Esophagus squamous epithelium (tissue), 5 donors: ENCODE measurements at places on chromosomes 5 and 9.

- DNase-seq: no peak
Observed at GRCh38 chr5:6638236-6638635, 5.0 kb downstream of the SRD5A1 start.

DNA sequence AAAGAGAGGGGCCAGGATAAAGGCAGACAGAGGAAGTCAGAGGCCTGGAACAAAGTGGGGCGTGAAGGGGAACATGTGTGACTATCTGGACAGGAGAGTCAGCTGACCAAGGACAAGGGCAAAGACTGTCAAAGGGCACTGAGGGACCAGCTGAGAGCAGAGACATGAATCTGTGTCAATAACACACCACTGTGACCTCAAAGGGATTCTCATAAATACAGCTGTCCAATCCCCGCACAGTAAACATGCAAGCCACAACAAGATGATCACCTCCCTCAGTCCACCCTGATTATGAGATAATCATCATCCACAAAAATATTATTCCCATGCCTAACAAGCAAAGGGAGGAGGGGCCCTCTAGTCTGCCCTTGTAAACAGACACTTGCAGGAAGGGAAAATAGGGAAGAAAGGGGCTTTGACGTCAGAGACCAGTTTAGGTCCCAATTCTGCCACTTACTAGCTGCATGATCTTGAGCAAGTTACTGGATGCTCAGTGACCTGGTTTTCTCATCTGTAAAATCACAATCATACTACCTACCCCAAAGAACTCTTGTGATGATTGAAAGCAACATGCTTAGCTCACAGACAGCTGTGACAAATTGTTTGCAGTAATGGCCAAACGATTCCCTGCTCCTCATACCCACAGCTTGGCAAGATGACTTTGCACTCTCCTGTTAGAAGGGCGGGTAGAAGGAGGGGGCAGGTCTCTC lies 41.8 kb downstream of the RAPGEF1 start:
- DNase-seq: no peak

DNA sequence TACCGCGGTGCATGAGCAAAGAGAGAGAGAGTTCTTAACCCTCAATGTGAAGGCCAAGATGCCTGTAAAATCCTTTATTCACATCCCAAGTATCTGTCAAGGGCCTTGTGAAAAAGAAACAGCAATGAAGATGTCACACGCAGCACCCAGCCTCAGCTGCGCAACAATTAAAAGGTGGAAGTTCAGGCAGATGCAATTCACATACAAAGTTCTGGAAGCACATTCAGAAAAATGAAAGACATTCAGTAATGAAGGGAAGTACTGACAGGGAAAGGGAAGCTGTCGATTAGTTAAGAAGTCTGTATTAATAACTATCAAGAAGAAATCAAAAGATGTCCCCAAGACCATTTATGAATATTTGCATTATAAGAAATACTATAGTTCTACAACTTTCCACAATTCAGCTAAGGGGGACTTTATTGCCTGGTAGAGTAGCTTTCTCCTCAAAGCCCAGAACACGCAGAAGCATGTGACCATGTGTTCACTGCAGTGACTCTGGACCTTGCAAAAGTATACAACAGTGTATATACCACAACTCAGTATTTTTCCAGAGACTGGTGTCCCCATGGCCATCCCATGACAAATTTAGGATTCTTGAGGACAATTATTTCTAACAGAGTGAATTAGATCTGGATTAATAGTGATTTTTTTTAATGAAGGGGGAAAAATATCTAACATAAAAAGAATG lies 137.5 kb downstream of the CDK5RAP2 start:
- DNase-seq: no peak

DNA sequence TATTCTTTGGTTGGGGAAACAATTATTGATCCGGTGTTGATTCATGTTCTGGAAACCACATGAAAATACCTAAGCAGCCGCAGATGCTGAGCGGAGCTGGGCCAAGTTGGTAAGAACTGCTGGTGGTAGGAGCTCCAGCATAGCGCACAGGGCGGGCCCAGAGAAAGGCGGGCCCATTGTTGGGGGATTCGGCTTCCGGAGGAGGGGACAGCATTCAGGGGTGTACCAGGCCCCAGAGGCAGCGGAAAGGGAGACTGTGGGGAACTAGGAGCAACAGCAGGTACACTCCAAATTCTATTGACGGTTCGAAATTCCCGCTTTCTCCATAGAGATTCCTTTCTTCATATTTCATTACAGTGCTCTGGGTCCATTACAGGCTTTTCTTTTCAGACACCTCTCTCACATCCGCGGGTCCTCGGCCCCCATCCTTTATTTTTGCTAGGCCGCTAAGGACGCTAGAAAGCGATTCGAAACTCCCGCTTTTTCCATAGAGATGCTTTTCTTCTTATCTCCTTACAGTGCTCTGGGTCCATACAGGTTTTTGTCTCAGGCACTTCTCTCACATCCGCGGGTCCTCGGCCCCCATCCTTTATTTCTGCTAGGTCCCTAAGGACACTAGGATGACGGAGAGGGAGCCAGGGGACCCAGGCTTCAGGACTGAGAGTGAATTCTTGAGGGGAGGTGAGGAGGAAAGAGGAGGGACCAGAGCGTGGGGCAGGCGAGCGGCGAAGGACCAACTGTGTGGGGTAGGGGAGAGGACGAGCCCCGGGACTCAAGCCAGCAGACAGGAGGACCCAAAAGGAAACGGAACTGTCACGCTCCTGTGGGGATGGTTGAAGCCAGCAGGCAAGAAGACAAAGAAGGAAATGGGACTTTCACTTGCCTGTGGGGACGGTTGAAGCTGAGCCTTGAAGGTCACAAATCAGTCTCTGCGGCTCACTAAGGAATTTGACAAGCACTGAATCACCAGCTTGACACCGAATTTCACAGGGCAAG lies at the start of gene CCDC152:
TSS of gene CCDC152 (plus strand) at position 213 of the 996 bp plus-strand sequence. CDS start 2,304 bp downstream, outside the sequence.
- DNase-seq: no peak

DNA sequence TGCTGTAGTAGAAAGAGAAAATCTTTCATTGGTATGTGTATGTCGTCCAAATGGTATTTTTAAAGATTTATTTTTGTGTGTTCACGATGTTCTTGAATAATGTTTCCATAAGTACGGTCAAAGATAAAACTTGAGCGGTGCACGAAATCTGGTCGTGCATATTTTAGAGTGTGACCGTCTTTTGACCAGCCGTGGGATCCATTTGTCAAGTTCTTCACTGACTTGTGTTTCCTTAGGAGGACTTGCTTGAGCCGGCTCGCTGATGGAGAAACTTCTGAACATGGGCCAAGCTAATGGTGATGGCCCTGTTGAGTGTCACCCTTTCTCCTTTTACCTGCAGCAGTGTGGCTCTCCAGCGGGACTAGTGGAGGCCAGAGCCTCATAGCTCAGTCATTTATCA lies 11.1 kb upstream of the STC2 start:
- DNase-seq: no peak

DNA sequence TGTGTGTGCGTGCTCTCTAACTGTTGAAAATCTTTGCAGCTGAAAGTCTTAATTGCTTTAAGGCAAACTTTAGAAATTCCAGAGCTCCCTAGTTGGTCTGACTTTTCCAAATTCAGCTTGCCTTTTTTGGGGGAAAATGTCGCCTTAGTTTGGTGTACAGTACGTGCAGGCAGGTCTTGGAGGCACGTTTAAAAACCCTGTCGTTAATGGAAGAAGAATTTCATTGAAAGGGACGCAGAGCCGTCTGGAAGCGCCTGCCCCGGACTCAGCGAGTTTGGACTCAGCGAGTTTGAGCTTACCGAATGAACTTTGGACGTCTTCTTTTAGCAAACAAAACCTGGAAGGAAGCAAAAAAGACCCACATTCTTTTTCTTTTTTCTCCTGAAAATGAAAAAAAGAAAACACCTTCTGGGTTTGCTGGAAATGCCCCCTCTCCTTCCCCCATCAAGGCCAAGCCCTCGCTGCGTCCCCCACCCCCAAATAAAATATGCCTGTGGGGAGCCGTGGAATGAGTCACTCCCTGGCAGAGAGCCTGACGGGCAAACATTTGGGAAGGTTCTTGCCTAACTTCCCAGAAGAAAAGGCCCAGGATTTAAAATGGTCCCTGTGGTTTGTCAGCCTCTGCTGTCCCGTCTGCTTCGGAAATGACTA lies 1.5 kb downstream of the NEK6 start:
- no peak for DNase-seq

DNA sequence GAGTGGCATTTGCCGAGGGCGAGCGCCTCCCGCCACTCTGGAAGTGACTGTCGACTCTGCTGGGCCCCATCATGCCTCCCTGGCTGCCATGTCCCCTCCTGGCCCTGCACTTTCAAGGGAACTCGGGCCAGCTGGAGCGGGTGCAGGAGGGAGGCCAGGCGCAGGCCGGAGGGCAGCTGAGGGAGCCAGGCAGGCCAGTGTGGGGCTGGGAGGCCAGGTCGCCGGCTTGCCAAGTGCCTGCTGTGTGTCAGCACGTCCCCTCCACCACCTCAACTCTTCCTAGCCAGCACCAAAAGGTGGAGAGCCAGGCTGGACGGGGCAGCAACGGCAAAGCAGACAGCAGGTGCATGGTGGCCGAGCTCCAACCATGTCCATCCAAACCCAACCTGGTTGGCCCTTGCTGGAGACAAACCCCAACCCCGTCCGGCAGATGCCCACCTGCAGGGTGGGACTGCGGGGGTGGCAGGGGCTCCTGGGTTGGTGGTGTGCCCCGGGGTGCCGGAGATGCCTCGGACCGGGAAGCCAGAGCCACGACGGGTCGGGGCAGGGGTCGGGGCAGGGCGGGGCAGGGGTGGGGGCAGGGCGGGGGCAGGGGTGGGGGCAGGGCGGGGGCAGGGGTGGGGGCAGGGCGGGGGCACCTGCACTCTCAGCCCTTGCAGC lies 36.5 kb upstream of the EGFL7 start:
- no peak for DNase-seq

GRCh38 chr5:150600616-150601490 lies 39.6 kb upstream of the SYNPO start:
- DNase-seq: no peak

GRCh38 chr5:5499442-5499841 lies 77.0 kb downstream of the ICE1 start:
- no peak for DNase-seq

- DNase-seq: no peak
Observed at GRCh38 chr5:14463629-14464028, 118.0 kb upstream of the OTULINL start.

DNA sequence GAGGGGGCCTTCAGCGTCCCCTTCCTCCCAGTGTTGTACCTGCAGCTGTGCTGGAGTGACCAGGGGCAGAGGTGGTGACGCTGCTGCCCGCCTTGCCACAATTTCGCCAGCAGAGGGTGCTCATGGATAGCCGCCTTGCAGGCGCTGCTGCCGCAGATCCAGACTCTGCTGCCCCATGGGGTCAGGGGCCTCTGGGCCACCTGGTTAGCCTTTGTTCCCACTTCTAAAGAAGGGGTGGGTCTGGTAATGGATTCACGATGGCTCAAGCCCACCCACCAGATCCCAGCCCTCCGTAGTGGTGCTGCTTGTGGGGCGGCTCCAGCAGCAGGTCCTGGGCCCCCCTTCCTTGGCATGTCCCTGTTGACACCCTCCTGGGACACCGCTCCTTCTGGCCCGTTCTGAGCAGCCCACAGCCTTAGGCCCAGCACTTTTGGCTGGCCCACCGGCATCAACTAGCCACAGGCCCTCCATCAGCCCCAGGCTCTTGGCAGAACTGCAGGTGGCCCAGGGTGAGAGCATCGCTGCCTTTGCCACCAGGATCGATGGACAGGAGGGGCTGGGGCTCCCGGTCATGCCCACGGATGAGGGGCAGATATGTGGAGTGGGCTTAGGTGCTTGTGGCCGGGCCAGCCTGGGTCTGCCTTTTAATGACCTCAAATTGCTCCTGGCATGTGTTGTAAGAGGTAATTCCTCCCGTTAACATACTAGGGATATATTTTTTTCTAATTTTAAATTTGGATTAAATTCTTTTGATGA lies 57.2 kb downstream of the COL5A1 start:
- no peak for DNase-seq

GRCh38 chr5:26847041-26847736 lies 191.2 kb downstream of the CDH9 start:
- no peak for DNase-seq

DNA sequence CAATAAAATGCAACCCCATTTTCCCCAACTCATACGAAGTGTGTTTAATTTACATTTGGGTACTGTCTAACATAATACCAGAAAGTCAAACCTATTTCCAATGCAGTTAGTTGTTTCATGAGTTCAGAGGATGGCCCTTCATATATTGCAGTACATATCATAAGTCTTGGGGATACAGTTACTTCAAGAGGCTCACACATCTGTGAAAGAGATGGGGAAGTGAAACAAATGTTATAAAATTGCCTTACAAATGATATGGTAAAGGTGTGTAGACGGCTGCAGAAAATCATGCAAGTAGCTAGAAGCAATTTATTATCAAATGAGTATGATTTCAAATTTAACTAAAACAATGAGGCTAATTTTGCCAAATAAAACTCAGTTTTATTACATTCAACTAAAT lies 219.0 kb upstream of the CDH12 start:
- DNase-seq: no peak

GRCh38 chr5:125720348-125720685 lies 702.9 kb upstream of the GRAMD2B start:
- no peak for DNase-seq

DNA sequence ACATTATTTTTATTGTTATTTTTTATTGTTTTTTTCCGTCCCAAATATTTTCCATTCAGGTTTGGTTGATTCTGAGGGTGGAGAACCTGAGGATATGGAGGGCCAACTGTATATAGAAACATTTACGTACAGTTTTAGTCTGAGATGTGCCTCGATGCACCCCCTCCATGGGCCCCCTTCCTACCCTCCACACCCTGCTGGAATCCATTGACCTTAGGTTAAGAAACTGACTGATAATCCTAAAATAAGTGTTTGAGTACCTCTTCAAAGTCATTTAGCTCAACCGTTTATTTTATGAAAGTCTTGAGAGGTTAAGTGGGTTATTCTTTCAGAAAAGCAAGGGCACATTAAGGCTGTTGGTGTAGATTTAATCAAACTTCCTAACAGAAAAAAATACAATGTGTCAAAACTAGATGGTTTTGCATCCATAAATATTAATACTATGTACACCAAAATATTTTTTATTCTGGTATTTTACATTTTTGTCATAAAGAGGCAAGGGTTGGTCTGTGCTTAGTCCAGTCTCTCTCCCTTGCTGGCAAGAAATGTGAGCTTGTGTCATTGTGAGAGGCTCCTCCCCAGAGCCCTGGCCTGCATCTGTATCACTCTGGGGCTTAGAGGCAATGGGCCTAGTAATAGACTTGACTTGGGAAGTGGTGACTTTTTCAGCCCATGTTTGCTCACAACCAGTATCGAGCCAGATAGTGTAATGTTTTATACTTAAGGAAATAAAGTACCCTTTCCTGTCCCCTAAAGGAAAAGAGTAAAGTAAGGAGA lies 15.7 kb downstream of the MTRR start:
- DNase-seq: no peak

- DNase-seq: no peak
Observed at GRCh38 chr9:21294364-21294774, 10.7 kb downstream of the IFNA5 start.

DNA sequence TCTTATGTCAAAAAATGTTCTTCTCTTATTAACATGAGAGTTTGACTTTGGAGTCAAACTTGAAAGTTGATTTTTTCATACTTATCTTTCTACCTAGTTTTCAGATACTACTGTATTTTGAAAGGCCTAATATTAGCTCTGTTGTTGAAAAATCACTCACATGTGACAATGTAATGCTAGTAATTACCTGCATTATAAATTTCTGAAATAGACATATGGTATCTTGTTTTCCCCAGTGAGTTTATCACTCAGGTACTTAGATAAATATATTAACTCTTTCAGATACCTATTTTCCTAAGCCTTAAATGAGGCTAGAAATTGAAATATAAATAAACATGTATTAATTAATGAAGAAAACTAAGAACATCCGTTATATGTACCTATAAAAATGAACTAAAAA lies 2089.3 kb downstream of the MAT2B start:
- no peak for DNase-seq

- no peak for DNase-seq
Observed at GRCh38 chr5:137731176-137731575, 4.7 kb downstream of the KLHL3 start.
